ENCODE measurements at places on chromosomes 4 and X.

DNA sequence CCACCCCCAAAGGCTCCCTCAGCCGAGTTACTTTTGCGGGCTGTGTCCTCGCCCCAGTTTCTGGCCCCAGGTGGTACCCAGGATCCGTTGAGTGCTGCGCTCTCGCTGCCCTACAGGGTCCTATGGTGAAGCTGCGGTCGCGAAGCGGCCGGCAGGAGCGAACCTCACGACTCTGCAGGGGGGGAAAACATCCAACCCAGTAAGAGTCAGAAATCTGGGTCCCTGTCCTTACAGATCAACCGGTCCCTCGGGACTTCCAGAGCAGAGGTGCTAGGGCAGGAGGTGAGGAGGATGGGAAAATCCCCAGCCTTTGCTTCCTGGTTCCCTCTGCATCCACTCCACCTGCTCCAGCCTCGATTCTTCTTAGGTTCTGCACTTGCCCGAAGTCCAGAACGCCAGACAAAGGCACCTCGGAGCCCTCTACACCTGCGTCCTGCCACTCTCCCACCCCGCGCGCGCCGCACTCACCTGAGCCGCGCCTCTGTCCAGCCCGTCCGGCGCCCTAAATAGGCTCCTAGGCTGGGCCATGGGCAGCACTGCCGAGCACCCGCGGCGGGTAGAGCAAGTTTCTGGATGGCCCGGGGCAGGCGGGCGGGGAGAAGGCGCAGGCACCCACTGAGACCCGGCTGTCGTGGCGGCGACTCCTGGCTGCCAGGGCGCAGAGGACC lies at the start of gene HS3ST1:
TSS of gene HS3ST1 (minus strand) at position 664 of the 668 bp plus-strand sequence. CDS start 28,889 bp downstream, outside the sequence.
- DNase-seq = no peak

GRCh38 chr4:5563856-5564255 lies 144.5 kb downstream of the EVC2 start:
- no peak for DNase-seq

DNA sequence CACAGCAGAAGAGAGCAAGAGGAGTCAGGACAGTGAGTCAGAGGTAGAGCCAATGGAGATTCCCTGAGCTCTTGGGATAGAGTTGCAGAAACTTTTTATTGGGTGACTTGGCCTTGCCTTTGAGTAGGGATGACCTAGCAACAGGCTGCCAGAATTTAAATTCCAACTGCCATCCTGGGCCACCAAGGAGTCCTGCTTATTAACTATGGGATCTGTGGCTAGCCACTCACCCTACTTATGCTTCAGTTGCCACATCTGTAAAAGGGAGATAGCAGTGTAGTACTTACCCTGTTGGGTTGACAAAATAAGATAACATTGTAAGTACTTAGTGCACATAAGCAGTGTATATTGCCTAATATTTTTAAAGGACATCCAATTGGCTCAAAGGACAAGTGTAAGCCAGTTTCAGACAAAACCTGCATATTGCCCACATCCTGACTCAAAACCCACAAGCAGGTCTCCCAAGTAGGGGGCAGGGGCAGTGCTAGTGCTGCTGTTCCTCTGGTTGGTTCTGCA lies 43.5 kb upstream of the TMEM164 start:
- DNase-seq = peak; percentile 96

DNA sequence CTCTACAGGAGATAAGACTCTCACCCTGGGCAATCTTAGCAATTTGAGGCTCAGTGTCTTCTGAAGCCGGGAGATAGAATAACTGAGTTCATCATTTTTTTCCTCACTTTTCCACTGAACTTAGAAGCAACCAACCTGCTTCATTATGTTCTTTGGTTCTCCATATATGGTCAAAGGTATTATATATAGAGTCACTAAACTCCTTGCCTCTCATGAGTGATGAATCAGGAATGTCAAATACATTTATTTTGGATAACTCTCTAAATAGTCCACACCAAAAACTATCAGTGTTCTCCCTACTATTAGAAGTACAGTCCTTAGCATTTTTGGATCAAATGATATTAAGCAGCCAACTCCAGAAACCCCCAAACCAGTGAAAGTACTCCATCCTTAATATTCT lies 421.5 kb upstream of the EPHA5 start:
- DNase-seq = no peak

- DNase-seq = no peak
Observed at GRCh38 chr4:71405791-71406190, 67.0 kb downstream of the SLC4A4 start.

- DNase-seq = no peak
Observed at GRCh38 chr4:142377342-142378091, 468.6 kb downstream of the INPP4B start.

DNA sequence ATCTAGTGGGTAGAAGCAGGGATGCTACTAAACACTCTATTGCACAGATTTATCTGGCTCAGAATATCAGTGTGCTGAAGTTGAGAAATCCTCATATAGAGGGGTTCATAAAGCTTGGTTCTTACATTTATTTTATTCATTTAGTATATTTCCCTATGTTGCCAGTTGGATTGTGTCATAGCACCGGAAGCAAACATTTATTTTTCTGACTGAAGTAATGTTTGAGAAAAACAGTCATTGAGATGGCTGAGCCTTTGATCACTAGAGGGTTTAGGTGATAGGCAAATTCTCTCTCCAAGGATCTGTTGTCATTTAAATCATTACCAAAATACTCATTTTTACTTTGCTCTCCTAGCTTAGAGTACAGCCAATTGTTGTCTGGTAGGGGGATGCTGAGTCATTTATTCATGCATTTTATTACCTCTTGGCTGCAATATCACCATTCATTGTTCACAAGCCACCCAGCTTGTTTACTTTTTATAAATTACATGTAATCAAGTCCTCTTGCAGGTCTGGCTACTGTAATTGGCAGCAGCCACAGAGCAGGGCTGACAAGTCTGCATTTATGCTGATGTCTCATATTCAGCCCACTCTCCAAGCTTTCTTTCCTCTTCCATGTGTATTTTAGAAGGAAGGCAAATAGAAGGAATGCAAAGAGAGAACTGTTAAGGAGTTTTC lies 15.2 kb downstream of the GAB1 start:
- DNase-seq = no peak

DNA sequence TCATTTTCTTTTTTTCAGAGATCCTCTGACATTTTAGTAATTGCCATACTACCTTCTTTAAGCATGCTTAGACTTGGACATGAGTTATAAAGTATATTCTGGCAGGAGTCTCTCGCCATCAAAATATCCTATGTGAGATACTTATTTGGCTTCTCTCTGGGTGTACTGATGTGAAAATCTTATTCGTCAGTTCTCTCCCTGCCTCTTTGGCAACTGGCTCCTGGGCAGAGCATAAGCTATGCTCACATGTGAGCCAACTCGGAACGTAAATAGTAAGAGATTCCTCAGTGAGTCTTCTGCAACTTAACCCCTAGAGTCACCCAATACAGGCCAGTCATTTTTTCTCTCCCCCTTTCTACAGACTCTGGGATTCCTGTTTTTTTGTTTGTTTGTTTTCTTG lies 91.6 kb downstream of the MAGEB17 start:
- DNase-seq = no peak

GRCh38 chr4:26235500-26235899 lies 85.3 kb upstream of the RBPJ start:
- no peak for DNase-seq

DNA sequence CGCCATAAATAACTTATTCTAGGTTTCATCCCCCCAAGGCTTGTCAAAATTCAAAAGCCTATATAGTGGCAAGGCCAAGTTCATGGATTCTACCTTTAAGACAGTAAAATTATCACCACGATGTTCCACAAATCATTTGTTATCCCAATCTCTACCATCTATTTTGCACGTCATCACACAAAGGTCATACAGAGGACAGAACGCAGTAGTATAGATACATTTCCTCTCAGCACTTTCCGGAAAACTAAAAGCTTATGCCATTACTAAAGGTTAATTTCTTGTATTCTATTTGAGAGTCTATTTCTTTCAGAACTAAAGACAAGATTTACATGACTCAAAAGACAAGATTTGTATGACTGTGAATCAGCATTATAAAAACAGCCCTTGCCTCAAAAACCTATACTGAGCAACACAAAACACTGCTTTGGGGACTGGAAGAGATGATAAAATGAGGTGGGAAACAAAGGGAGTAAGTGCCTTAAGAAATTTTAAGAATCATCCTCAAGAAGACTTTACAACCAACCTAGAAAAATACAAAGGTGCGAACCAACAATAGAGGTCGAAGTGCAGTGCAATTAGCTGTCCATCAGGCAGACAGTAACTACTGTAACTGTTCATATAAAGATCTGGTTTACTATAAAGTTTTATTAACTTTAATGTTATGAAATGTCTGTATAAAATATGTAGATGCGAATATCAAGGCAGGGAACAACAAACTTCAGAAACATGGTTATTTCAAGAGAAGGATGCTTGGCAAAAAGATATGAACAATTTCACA lies 7.6 kb downstream of the UBE2D3 start:
- no peak for DNase-seq

GRCh38 chr4:3671571-3672464 lies 94.4 kb upstream of the ADRA2C start:
- DNase-seq = no peak

DNA sequence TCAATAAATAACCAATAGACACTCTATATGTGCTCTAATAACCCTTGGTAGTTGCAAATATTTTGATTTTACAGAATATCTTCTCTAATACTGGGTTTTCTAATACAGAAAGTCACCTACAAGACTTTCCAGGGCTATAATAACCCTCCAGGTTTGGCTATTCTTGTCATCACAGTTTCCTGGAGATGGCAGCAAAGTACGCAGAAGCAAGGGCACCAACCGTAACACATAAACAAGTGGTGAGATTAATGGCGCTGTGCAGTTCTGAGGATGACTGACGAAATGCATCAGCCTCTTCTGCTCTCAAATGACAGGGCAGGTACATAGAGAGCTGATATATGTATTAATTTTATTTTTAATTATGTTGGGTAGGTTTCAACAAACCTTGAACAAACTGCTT lies 122.4 kb downstream of the C4orf33 start:
- no peak for DNase-seq

DNA sequence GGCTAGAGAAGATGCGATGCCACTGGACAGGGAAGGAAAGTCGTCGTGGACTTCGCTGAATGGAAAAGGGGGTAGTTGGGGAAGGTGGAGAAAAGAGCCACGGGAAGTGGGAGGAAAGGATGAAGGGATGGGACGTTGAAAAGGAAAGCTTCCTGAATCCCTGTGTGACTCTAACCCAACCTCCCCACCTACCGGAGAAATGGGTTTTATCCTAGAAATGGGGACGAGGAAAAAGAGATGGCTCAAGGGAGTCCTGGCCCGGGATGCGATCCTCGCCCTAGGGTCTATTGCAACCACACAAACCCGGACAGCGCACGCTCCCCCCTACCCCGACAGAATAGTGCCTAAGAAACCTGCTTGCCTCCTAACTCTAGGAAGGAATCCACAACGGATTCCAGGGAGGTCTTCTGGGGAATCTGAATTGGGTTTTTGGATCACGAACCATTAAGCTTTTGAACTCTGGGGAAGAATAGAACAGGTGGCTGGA lies 738 bp upstream of the TSPAN5 start:
- no peak for DNase-seq

GRCh38 chr4:113625902-113626301 lies 135.6 kb downstream of the CAMK2D start:
- no peak for DNase-seq

DNA sequence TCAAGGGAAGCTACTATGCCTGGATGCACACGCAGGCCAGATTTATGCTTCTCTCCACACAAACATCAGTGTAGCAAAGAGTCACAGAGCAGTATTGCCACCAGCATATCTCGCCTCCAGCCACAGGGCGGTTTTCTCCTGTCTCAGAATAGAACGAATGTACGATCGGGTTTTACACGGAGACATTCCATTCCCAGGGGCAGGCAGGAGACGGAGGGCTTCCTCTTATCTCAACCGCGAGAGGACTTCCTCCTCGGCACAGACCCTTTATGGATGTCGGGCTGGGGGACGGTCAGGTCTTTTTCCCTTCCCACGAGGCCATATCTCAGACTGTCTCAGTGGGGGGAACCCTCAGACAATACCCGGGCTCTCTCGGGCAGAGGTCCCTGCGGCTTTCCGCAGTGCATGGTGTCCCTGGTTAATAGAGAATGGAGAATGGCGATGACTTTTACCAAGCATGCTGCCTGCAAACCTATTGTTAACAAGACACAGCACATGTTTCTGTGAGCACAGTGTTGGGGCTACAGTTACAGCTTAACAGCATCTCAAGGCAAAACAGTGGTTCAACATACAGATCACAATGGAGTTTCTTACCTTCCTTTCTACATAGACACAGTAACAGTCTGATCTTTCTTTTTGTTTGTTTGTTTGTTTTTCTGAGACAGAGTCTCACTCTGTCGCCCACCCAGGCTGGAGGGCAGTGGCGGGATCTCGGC lies 24.1 kb downstream of the CSF2RA start:
- no peak for DNase-seq

- DNase-seq = no peak
Observed at GRCh38 chrX:79078114-79078513, 66.4 kb upstream of the GPR174 start.

- no peak for DNase-seq
Observed at GRCh38 chrX:129553619-129554288, 13.7 kb downstream of the OCRL start.

DNA sequence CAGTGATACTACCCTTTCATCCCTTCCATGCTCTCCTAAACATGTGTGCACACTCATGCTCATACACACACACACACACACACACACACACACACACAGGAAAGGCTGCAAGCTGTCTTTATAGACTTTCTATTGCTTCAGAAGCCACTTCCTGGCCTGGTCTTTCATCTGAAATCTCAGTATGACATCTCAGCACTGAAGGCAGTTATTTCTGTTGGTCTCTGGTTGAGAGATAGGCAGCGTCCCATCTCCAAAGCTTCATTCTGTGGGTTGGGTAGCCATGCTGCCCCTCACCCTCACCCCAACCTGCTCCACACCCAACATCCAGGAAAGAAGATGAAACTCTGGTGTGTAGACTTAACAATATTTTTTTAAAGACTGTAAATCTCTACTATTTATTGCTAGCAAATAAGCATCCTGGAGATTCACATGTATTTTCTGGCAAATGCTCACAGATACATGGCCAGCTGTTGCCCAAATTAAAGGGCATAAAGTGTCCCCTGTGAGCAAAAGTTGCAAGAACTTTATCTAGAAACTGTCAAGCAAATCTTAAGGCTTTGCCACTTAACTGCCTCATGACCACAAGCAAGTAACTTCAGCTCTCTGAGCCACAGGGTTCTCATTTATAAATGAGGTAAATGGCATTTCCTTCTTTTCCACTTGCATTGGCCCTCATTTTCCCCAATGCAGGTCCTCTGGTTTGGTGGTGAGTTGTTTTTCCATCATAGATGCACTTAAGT lies 189.8 kb upstream of the AFF2 start:
- peak; percentile 17 for DNase-seq

- no peak for DNase-seq
Observed at GRCh38 chrX:19549838-19550237, 34.5 kb upstream of the MAP3K15 start.

GRCh38 chr4:69759189-69759604 lies 1.2 kb downstream of the SULT1B1 start:
- no peak for DNase-seq

- DNase-seq = no peak
Observed at GRCh38 chr4:163932504-163932903, 438.0 kb downstream of the TMA16 start.

DNA sequence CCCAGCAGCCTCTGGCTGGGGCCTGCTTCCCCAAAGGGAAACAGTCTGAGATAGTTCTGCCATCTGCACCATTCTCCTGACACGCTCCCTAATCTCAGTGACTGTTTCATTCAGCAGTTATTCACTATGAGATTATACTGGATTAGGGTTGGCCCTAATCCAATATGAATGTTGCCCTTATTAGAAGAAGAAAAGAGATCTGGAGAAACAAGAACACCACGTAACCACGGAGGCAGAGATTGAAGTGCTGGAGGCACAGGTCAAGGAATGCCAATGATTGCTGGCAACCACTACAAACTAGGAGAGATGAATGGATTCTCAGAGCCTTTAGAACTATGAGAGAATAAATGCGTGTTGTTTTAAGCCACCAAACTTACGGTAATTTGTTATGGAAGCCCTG lies 7.4 kb downstream of the ACOX3 start:
- no peak for DNase-seq

All from hematopoietic multipotent progenitor cell treated with erythropoietin and hydrocortisone succinate and interleukin-3 and kit ligand, for 8 days (in vitro differentiated cells).